ENCODE measurements at places on chromosomes 4 and X.
A peak's percentile ranks its signal among the peaks of the same experiment; 100 is the strongest.

- no peak for DNase-seq
Observed at GRCh38 chr4:119135721-119136121, at the start of gene MYOZ2. Gene MYOZ2, plus strand, starts transcription at chr4:119135832. Its CDS starts 694 bp downstream, at chr4:119136526.

DNA sequence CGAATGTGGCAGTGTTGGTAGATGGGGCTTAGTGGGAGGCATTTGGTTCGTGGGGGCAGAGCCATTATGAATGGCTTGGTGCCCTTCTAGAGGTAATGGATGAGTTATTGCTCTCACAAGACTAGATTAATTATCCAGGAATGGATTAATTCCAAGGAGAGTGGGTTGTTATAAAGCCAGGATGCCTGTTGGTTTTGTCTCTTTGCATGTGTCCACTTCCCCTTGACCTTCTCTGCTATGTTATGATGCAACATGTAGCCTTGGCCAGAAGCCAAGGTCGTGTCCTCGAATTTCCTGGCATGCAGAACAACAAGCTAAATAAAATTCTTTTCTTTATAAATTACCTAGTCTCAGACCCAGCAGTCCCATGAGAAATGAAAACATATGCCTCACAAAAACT is 111.2 kb upstream of the PLS3 start:
- no peak for DNase-seq

DNA sequence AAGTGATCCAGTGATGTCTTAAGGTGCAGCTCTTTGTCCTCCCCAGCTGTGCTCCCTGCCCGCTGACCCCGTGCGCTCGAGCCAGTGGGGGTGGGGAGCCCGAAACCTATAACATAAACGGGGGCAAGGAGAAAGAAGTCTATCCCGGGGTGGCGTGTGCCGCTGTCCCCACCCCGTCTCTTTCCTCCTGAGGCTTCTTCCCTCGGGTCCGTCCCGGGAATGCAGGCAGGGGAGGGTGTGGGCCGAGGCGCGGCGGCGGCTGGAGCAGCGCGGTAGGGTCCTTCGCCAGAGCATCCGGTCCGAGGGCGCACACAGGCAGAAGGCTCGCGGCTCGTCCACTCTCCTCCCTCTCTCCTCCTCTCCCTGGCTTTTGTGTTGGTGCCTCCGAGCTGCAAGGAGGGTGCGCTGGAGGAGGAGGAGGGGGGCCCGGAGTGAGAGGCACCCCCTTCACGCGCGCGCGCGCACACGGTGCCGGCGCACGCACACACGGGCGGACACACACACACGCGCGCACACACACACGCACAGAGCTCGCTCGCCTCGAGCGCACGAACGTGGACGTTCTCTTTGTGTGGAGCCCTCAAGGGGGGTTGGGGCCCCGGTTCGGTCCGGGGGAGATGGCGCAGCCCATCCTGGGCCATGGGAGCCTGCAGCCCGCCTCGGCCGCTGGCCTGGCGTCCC is at the start of gene RAB33A:
Gene RAB33A, plus strand, starts transcription at position 517 of the 681 bp plus-strand sequence. Its CDS starts 101 bp downstream, at position 618.
- peak; percentile 10 for DNase-seq

- DNase-seq = no peak
Observed at GRCh38 chr4:4396628-4397440, 9.9 kb downstream of the NSG1 start.

DNA sequence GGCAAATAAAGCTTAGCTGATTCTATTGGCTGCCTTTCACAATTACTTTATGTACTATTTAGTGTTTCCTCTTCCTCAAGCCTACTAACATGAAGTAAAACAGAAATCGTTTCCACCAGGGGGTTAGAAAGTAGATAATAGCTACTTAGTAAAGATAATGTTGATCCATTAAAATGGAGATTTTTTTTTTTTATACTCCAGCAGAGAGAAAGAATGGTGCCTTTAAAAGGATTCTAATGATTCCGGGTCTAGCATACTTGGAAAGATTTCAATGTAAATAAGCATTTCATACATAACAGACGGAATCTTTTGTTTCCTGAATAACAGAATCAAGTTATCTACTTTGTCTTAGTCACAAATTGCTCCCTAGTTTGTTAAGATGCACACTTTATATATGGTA is 37.1 kb downstream of the GK start:
- no peak for DNase-seq

- DNase-seq = no peak
Observed at GRCh38 chr4:54417476-54417875, 188.4 kb downstream of the PDGFRA start.

DNA sequence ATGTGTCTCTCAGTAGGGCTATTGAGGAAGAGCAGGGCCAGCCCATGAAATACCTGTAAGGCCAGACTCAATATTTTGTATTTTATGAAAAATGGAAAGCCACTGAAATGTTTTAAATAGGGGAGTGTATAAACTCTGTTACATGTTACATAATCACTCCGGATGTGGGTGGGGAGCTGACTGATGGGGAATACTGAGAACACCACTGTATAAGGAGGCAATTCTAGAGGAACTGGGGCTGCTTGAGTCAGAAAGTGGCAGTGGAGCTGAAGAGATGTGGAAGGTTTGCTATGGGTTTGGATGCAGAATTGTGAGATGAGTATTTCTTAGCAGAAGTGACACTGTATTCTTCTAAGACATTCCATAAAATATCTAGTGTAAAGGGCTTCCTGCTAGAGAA is 647.8 kb upstream of the LCORL start:
- no peak for DNase-seq

DNA sequence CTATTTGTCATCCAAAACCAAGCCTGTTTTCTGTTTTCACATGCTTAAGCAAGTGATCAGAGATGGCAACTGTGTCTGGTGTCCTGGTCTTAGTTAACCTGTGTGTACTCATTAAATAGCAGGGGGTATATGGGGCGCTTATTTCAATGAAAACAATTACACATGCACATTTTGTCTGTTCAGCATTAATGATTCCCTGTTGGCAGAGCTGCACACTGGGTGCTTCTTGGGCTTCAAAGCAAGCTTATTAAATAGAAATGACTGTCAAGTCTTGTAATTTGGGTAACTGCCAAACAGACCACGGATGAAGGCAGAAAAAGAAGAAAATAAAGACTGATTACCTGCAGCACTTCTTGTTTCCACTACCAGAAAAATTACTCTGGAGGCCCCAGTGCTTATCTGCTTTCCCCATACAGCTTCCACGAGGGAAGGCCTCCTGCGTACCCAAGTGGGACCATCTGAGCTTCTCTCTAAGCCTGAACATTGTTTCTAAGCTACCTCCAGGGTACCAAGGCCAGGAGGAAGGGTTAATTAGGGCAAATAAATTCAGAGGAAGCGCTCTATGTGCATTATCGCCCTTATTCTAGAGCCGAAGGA is 107.2 kb upstream of the TBL1X start:
- DNase-seq = no peak

- no peak for DNase-seq
Observed at GRCh38 chr4:137749466-137749865, 217.2 kb upstream of the PCDH18 start.

- DNase-seq = no peak
Observed at GRCh38 chrX:53133400-53133799, 39.5 kb downstream of the KANTR start.

- DNase-seq = no peak
Observed at GRCh38 chr4:168765322-168765721, 244.7 kb downstream of the CBR4 start.

GRCh38 chr4:126168484-126168883 is 853.7 kb downstream of the FAT4 start:
- no peak for DNase-seq

DNA sequence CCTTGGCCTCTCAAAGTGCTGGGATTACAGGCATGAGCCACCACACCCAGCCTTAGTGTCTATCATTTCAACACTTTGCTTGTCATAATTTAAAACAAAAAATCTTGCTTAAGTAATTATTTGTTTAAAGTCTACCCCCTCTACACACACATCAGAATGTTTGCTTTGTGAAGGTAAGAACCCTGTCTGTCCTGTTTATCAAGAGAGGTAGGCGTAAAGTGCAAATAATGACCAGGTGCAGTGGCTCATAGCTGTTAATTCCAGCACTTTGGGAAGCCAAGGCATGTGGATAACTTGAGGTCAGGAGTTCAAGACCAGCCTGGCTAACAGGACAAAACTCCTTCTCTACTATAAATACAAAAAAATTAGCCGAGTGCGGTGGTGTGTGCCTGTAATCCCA is 326.7 kb upstream of the CLNK start:
- no peak for DNase-seq

- no peak for DNase-seq
Observed at GRCh38 chrX:136679531-136679930, 31.6 kb downstream of the CD40LG start.

GRCh38 chrX:15985937-15986336 is 131.3 kb upstream of the AP1S2 start:
- DNase-seq = no peak

GRCh38 chr4:18524667-18525066 is 503.1 kb upstream of the LCORL start:
- DNase-seq = no peak

DNA sequence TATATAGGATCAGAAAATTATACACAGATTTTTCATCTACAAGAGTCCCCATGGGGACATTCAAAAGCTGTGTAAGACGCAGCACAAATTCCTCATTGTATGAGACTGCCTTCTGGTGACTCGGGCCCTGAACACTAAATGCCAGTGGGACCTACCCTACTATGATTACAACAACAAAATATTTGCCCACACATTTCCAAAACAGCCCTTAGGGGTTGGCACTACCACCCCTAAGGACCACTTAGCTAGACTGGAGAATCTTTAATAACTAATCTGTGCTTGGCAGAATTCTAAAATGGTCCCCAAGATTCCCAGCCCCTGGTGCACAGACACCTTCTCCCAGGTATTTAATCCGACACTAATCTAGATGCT is 29.1 kb downstream of the UCHL1 start:
- DNase-seq = no peak

DNA sequence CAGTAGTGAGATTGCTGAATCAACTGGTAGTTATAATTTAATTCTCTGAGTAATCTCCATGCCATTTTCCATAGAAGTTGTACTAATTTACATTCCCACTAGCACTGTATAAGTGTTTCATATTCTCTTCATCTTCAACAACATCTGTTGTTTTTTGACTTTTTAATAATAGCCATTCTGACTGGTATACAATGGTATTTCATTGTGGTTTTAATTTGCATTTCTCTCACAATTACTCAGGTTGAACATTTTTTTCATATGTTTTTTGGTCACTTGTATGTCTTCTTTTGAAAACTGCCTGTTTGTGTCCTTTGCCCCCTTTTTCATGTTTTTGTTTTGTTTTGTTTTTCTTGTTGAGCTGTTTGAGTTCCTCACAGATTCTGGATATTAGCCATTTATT is 880.2 kb downstream of the RAPGEF2 start:
- no peak for DNase-seq

DNA sequence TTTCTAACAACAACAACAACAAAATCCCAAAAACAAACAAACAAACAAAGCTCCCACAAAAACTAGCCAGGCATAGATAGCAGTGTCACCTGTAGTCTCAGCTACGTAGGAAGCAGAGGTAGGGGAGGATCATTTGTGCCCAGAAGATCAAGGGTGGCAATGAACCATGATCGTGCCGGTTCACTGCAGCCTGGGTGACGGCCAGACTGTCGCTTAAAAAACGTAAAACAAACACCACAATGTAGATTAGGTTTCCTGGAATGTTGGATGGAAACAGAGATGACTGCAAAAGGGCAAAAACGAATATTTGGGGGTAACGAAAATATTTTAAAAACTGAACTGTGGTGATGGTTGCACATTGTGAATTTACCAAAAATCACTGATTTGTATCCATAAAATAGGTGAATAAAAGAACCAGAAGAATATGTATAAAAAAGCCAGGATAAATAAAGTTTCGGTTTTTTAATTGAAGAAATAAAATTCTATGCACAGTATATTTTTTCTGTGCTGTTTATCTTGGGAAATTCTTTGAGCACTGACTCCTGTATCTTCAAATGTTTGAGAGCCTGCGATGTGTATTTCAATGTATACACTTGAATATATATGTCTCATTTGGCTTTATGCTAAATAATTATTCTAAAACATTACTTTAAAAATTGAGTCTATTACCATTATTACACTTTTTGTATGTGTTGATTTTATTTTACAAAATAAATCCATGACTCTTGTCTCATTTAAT is 1477.0 kb downstream of the PCDH7 start:
- DNase-seq = no peak

DNA sequence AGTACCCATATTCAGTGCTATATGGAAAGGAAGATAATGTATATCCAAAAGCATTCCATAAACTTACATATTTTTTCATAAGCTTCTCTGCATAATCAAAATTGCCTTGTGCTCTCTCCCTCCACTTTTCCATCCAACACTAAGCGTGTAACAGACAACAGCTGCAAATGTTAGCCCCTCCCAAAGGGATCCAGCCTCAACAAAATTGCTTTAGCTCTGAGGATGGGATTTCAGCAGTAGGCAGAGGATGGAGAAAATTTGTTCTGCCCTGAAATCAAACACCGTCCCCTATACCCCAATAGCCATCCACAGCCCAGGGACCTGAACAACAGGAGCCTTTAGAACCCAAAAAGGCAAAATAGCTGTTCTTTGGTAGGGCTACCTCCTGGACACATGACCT is 28.8 kb upstream of the FGF13 start:
- DNase-seq = no peak

GRCh38 chr4:52407545-52407944 is 251.6 kb downstream of the USP46 start:
- DNase-seq = no peak

DNA sequence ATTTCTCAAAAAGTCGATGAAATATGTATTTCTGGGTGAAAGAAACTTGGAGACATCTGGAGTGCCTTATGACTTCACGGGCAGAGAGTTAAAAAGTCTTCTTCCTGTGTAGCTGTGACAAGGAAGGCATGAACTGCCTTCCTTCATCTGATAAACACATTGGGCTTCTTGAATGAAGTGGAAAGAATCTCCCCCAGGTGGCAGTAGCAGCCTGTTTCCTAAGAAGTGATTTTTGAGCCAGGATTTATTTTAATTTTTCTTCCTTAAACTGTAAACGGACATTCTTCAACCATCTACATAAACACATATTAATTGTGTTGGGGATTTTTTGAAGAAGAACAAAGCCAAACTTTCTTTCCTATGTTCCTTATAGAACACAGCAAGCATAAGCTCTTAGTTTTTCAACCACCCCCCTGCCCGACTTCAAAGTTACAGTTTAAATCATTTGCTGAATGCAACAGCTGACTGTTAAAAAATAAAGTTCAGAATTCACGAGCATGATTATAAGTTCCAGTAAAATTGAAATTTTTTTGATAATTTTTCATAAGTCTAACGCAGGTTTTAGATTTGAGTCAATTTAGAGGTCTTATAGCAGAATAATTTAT is 980 bp upstream of the GIMD1 start:
- no peak for DNase-seq

GRCh38 chr4:15695240-15695699 is 7.6 kb upstream of the BST1 start:
- DNase-seq = no peak
